ENCODE measurements at places on chromosomes 5 and 9.

DNA sequence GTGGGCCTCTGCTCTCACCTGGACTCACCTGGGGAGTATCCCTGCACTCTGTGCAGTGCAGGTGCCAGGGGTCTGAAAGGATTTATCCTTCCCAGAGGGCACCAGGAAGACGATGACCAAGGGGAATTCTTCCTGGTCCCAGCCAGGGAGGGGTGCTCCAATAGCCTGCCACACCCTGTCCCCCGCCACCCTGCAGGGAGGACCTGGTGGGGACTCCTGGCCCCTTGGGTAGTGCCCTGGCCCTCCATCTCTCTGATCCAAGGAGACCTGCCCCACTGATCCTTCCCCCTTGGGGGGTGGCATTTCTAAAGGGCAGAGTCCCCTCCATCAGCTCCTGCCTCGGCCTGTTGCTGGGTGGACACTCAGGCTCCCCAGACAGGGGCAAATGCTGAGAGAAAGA, 70.7 kb downstream of the NTNG2 start:
- DNase-seq, result no peak

GRCh38 chr9:116209414-116210116, 56.0 kb downstream of the PAPPA start:
- peak; percentile 44 for DNase-seq

- no peak for DNase-seq
Observed at GRCh38 chr5:138536665-138537315, 6.2 kb downstream of the ETF1 start.

DNA sequence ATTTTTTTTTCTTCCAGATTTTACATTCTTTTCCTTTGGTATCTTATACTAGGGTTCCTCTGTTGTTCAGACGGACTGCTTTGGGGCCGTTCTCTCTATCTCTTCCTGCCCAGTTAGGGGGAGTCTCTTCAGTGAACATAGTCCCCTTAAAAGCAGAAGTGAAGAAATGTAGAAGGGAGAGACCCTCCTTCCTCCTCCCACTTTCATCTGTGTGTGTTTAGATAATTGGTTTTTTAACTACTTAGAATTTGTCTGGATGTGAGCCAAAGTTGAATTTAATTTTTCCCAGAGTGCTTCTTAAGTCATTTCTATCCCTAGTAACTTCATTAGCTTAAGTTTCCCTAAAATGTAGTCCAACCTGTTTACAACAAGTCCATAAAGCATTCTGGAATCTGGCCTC, 167.5 kb downstream of the HACD4 start:
- no peak for DNase-seq

- no peak for DNase-seq
Observed at GRCh38 chr9:8492024-8492423, 692.4 kb upstream of the DMAC1 start.

- peak; percentile 41 for DNase-seq
Observed at GRCh38 chr9:119234636-119235035, 134.6 kb downstream of the BRINP1 start.

DNA sequence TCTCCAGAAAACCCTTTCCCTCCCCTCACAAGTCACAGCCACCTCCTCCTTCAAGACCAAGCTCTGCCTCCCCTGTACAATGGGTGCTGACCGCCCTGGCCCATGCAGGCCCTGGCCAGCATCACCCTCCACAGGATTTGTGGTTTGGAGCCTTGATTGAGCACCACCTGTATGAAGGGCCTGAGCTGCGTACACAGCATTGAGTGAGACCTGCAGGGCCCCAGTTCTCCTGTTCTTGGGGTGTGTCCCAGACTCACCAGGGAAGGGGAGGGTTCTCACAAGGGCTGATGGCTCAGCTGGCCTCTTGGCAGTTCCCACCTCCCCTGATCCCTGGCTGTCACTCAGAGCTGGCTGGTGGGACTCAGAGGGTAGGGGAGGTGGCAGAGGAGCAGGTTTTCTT, 63.7 kb upstream of the IER5L start:
- DNase-seq, result no peak

GRCh38 chr9:113499153-113499875, 35.8 kb downstream of the RGS3 start:
- no peak for DNase-seq

GRCh38 chr9:73962792-73963191, 534.3 kb upstream of the RORB start:
- DNase-seq, result no peak

GRCh38 chr9:84937180-84937579, 267.7 kb downstream of the NTRK2 start:
- no peak for DNase-seq

DNA sequence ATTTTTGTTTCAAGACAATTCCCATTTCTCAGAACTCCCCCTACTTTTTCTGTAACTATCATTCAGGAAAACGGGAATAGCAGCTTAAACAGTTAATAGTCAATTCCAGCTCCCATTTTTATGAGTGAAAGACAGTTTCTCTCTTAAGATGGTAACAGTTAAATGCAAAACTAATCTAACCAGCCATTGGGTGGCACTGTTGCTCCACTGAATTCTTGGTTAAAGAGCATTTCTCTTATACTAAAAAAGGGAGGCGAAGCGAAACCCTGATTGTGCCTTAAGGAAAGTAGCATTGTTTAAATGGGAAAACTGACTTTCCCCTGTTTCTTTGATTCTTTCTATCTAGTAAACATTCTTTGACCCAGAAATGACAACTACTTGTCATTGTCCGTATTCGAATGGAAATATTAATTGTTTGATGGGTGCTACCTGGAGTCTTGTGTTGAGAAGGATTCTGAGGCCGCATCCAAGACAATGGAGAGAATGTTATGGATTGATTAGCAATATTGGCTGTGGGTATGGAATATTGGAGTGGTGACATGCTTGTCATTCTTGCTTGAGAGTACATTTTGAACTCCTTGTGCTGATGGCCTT, 507.8 kb downstream of the MAT2B start:
- DNase-seq, result peak; percentile 72

DNA sequence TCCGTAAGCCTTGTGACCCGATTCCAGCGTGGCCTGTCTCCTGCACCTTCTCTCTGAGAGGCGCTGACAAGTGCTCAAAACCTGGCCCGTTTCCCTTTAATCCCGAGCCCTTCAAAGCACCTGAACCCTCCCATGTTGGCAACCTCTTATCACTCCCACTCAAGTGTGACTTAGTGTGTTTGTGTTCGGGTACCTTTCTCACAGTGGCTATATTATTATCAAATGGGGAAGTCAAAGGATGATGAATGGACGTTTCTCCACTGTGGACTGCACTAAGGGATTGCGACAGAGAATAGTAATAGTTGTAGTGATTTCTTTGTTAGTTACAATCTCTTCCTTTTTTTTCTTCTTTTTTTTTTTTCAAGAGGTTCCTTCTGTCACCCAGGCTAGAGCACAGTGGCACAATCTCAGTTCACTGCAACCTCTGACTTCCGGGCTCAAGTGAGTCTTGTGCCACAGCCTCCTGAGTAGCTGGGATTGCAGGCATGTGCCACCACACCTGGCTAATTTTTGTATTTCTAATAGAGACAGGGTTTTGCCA, 65.4 kb upstream of the TNFSF8 start:
- DNase-seq, result no peak

- no peak for DNase-seq
Observed at GRCh38 chr5:909994-910768, 17.5 kb downstream of the TRIP13 start.

DNA sequence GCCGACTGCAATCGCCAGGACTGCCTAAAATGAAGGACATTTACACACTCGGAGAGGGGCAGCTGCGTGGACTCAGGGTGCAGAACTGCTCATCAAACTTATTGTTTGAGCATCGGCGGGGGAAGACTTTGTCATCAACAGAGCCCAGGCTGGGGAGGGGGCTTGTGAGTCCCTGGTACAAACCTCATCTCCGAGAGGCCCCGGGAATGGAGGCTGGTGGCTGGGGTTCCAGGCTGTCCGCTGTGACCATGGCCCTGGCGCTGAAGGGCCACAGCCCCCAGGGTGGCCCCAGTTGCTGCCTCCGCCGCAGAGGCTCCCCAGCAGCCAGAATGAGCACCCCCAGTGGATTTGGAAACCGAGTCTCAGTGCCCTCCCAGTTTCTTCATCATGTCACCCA, 46.1 kb upstream of the RNU6ATAC start:
- DNase-seq, result no peak

All from stromal cell of bone marrow (primary cell).